ENCODE measurements at places on chromosomes 1 and 21.

- DNase-seq, result peak; percentile 41
Observed at GRCh38 chr1:145999321-146000024, 3.1 kb upstream of the TXNIP start.

GRCh38 chr1:32474954-32475353 lies 10.1 kb downstream of the ZBTB8B start:
- DNase-seq, result no peak

GRCh38 chr1:241600496-241600901 lies 39.7 kb downstream of the CHML start:
- DNase-seq, result peak; percentile 53

GRCh38 chr1:36711480-36711879 lies 228.8 kb upstream of the CSF3R start:
- no peak for DNase-seq

DNA sequence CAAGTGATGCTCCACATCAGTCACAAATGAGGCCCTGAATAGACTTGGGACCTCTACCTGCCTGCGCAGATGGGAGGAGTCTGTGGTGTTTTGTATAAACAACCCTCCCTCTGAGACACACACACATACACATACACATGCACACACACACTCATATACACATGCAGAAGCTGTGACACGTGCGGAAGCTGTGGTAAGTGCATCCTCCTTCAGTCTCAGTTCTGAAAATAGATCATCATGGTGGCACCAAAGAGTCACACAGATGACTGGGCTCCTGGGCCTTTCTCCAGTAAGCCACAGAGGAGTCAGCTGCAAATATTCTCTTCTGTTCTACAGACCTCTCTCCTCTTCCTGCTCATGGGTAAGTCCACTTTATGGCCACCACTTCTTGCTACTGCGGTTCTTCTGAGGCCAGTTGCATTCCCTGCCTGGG lies at the start of gene LY9:
LY9 (plus strand) TSS at position 224 of the 433 bp plus-strand sequence; CDS start at position 238, 14 bp downstream.
- peak; percentile 85 for DNase-seq

- no peak for DNase-seq
Observed at GRCh38 chr1:61287014-61287413, 204.7 kb downstream of the NFIA start.

GRCh38 chr1:166924823-166925541 lies 48.9 kb upstream of the TADA1 start:
- peak; percentile 12 for DNase-seq

DNA sequence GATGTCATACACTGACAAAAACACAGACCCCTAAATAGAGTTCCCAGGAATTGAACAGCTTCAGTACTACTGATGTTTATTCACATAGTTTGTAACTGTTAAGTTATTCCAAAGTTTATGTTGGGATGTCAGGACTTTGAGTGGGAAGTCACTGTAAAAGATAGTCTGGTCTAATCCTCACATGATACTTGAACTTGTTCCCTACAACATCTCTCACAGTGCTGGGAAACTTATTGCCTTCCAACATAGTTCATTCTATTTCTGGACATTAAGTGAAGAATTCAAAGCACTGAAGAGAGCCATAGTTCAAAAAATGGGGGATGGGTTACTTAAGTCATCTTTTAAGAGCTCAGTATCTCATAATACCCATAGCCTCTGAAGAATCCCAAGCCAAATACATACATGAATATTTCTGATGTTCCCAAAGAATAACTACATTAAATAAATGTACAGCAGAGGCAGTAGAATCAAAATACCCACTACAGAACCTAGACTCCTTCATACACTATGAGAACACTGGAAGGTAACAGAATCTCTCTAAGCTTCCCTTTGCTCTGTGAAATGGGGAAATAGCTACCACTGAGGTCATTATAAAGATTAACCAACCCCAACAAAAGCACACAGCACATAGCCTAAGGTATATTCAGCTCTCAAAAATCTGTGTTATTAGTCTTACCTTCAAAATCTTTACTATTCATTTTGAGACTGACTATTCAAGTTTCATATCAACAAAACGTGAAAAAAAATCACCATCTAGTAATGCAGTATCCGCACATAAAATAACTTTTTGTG lies 81.4 kb downstream of the ESRRG start:
- no peak for DNase-seq

GRCh38 chr21:41135746-41136145 lies 32.2 kb upstream of the BACE2 start:
- no peak for DNase-seq

DNA sequence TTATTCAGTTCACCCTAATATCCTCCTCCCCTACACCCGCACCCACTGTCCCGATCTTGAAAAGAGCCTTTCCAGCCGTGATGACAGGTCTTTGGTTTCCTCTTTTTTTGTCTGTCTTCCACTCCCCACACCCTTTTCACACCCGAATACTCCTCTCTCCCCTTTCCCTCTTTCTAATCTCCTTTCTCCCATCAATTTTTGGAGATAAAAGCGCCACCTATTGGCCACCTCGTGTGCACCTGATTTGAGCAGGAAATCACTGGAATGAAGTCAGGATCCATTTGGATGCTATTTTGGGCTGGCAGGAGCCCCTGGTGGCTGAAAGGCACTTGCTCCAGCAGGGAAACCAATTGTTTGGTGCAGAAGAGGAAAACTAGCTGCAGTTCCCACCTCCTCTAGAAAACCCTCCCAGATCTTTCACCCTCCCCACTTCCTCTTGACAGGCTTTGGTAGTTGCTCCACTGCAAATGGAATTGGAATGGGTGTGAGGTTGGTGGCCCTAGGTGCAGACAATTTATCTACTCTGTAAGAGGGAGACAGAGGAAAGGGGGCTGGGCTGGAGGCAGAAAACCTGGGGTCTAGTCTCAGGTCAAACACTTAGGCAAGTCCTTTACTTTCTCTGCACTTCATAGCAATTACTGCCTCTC lies 8.4 kb downstream of the FOXE3 start:
- DNase-seq, result peak; percentile 45

DNA sequence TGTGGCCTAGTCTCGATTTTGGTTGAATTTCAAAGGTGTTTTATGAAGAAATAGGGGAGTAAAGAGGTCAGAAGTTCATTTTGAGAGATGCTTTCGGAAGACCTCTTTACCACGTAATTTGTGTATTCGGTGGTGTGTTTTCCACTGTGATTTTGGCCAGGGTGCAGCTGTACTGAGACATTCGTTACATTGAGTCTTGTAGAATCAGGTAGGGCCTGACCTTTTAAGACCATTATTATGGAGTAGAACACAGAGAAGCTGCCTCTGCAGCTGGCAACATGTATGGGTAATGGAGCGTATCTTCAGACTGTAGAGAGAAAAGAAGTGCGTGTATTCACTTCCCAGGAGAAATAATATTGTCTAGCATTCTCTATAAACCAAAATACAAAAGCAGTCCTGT lies 326.5 kb downstream of the PDE4B start:
- DNase-seq, result no peak

DNA sequence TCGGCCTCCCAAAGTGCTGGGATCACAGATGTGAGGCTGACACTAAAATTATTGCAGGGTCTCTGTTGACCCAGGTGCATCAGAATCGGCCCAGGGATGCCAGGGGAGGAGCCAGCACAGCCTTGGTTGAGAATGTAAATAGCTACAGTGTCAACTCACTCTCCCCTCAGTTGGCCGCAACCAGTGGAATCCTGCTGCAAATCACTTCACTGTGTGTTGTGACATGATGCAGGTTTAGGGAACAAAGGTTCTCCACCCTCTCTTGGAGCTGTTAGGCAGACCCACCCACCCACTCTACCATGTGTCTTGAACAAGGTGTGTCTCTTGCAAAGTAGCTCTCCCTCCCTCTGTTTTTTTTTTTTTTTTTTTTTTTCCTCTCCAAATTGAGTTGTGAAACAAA lies 60.5 kb upstream of the SOD1 start:
- no peak for DNase-seq

GRCh38 chr1:100759188-100759587 lies 39.6 kb downstream of the VCAM1 start:
- no peak for DNase-seq

DNA sequence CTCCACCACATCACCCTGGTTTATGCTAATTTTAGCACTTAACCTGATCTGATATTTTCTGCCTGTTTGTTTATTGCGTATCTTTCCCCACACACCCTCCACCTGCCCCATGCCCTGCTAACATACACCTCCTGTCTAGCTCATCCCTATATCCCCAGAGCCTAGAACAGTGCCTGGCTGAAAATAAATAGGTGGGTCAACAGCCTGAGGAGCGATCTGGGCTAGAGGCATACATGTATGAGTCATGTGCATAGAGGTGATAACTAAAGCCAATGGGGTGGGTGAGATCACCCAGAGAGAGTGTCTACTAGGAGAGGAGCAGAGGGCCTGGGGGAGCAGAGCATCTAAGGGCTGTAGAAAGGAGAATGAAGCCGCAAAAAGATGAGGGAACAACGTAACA lies 2.7 kb downstream of the HTR1D start:
- DNase-seq, result no peak

DNA sequence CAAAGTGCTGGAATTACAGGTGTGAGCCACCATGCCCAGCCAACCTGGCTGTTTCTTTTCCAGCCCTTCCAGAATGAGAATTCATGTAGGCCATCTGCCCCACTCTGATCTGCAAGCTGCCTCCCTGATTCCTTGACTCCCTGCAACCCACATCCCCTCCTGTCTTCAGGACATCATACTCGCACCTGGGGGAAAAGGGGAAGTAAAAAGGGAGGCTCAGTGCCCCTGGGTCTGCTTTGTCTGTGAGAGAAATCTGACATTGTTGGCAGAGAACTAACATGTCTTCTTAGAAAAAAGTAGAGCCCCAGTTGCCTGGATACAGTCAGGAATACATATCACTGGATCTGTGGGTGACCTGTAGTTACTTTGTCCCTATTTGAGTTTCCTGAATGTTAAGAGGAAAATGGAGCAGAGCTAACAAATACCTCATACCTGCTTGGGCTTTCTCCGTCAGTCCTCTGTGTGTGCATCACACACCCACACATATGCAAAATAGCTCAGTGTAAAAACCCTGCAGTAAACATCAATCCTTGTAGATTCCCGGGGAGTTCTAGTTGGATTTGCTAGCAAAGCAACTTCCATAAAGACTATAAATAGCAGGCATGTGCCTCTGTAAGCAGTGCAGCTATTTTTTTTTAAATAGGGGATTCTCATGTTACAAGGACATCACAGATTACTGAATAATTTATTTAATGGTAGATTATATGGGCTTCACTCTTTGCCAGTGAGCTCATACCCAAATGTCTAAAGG lies 62.9 kb downstream of the TEX35 start:
- no peak for DNase-seq

- DNase-seq, result no peak
Observed at GRCh38 chr1:185539277-185539943, 194.8 kb upstream of the HMCN1 start.

GRCh38 chr1:98098473-98098872 lies 177.6 kb upstream of the DPYD start:
- no peak for DNase-seq

GRCh38 chr1:59697150-59697800 lies 117.5 kb upstream of the HOOK1 start:
- peak; percentile 73 for DNase-seq

DNA sequence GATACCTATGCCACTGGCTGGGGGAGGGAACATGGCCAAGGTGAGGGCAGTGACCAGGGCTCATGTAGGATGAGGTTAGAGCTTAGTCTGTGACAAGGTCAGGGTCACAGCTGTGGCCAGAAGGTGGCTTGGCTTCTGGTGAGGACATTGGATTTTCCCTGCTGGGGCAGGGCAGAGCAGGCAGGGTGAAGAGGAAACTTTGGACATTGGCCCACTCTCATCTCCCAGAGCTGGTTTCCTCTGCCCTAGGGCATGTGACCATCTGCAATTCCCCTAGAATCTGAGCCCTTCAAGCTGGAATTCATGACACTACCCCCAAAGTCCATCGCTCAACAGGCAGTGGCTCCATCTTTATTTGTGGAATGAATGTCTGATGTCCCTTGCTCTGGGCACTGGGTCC lies 5.3 kb downstream of the DMBX1 start:
- DNase-seq, result no peak

- no peak for DNase-seq
Observed at GRCh38 chr1:203572134-203572625, 54.5 kb upstream of the ATP2B4 start.

DNA sequence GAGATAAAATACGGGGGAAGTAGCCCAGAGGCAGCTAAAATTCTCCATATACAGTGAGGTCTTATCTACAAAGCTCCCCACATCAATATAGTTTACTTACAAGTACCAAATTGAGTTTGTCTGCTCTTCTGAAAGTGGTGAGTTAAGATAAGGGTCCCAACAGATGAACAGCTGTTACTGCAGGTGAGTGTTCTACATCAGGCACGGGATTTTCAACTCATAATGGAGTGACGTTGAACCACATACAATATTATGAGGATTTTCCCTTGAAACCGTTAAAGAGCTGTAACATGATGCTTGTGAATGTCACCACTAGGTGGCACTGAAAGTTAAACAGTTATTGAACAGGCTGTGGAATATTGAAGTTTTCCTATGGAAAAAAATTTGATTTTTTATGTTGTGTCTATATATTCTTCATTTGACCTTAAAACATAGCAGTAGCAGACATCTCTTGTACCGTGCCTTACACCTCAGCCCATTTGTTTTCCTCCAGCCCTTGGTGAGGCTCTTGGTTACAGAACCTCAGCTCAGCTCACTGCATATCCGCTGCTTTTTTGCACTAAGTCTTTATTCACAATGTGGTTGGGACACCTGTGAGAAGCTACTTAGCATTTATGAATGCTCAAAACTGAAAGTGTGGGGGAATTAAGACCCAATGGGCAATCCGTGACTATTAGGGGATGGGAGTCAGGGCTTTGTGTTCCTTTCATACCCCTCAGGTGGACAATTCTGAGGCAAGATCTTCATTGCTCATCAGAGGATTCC lies 23.2 kb downstream of the CD1D start:
- peak; percentile 79 for DNase-seq

GRCh38 chr1:16905110-16905867 lies 9.5 kb downstream of the RNU1-2 start:
- DNase-seq, result peak; percentile 74

DNA sequence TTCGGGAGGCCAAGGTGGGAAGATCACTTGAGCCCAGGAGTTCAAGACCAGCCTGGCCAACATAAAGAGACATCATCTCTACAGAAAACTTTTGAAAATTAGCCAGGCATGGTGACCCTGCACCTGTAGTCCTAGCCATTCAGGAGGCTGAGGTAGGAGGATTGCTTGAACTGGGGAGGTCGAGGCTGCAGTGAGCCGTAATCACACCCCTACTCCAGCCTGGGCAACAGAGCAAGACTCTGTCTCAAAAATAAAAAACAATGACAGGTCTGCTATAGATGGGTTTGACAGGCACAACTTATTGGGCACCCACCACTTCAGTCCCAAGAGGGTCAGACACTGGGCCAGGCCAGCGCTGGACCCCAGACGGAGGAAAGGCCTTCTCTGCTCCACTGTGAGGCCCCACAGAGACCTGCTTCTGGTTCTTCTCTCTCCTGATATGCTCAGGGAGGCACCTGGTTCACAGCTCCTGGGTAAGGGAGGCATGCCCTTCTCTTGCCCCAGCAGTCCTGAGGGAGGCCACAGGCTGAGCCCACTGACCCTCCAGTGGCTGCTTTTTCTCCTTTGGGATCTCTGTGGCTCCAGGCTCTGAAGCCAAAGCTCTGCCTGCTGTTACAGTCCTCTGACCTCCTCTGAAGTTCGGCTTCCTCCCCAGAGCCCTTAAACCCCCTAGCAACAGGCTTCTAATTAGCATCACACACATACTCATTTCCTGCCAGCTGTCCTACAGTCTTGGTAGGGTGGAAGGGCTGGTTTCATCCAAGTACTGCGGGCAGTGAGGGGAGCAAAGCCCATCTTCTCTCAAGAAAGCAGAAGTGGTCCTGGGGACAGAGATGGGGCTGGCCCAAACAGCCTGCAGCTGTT lies 14.4 kb downstream of the S100A16 start:
- peak; percentile 82 for DNase-seq
